ENCODE measurements at places on chromosomes 6 and 20.

DNA sequence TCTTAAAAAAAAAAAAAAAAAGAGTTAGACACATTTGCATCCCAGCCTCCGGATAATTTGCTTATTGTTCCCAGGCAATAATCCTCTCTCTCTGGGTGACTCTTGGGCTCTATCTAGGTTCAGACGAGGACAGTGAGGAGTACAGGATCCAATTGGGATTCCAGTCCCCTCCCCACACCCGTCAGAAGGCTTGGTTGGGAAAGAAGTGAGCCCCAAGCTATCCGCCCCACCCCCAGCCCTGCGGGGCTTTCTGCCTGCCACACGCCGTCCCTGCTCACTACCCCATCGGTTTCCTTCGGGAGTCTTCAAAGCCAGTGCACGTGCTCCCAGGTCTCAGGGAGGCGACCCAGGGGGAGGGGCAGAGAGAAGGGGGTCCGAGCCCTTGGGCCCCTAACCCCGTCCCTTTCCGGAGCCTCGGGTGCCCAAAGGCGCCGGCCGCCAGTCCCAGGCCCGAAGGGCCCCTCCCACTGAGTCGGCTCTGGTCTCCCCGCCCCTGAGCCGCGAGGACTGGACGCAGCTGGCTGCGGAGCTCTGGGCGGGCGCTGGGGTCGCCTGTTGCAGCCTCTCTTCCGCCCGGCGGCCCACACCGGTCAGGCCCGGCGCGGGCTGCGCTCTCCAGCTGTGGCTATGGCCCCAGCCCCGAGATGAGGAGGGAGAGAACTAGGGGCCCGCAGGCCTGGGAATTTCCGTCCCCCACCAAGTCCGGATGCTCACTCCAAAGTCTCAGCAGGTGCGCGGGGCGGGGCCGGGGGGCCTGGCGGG, 2.5 kb downstream of the MYMX start:
- peak; percentile 16 for DNase-seq

DNA sequence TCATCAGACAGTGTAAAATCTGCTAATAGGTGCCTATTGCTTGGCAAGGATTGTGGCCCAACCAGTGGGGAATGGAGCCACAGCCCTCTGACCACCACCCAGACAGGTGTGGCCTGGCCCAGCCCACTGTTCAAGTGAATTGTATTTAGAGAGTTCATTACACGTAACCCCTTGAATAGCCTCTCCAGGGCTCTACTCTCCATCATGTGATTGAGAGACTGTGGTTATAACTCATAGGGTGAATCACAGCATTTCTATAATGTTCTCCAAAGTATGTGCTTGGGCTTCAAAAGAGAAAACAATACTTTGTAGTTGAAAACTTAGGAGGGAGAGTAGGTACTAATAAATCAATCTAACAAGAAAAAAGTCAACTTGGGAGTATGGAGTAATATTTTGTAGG, 38.4 kb downstream of the ALDH8A1 start:
- DNase-seq: no peak

- no peak for DNase-seq
Measured at GRCh38 chr6:131721161-131721560, 10.3 kb upstream of the CTAGE9 start.

- DNase-seq: no peak
Measured at GRCh38 chr6:3565291-3565690, 108.4 kb upstream of the SLC22A23 start.

DNA sequence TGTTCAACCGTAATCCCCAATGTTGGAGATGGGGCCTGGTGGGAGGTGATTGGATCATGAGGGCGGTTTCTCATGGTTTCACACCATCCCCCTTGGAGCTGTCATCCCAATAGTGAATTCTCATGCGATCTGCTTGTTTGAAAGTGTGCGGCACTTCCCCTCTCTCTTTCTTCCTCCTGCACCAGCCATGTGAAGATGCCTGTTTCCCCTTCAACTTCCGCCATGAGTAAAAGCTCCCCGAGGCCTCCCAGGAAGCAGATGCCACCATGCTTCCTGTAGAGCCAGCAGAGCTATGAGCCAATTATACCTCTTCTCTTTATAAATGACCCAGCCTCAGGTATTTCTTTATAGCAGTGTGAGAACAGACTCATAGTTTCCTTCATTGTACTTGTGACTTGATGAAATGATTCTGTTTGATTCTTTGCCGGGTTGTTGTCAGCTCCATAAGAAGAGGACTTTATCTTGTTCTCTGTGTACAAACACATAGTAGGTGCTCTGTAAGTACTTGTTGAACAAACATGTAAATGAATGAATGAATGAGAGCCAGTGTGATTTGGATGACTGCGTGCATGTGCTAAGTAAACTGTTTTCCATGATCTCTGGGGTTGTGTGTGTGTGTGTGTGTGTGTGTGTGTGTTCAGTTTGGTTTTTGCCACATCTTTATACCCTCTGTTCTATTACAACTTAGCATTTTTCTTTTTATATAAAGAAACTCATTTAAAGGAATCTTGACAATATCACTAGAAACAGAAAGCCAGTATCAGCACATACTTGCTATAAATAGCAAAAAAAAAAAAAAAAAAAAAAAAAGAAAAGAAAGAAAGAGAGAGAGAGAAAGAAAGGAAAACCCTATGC, 22.5 kb upstream of the PTGIS start:
- no peak for DNase-seq

GRCh38 chr20:53708129-53708968, 114.7 kb upstream of the ZNF217 start:
- peak; percentile 43 for DNase-seq

- DNase-seq: no peak
Measured at GRCh38 chr6:54579011-54579410, 267.6 kb upstream of the FAM83B start.

DNA sequence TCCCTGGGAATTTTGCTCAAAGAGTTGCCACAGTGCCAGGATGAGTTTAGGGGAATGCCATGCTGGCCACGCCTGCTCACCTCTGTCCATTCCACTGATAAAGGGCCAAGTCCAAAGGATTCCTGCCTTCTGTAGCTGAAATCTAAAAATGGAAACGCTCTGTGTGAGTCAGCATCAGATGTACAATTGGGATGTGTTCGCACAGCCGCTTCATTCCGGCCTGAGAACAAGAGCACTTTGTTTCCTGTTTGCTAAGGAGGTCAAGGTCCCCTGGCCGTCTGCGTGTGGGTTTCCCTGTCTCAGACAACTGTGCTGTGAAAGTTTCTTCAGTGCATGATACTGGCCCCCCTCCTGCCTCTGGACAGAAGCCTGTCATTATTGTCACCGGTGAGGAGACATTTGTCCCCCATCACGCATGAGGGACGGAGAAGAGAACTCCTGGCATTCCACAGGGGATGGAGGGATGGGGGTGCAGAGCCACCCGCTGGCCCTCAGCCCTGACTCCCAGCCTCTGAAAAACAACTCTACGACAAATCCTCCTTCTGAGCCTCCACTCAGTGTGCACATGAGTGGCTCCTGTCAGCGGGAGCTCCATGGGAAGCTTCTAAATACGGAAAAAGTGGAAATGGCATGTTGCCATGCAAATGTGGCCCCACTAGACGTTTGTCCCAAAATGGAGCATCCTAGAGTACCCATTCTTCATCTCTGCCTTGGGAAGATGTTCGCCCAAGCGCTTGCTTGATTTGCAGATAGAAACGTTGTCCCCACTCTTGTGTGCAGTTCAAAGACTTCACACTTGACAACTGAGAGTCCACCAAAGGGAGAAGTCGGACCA, 143.5 kb upstream of the AFDN start:
- no peak for DNase-seq

DNA sequence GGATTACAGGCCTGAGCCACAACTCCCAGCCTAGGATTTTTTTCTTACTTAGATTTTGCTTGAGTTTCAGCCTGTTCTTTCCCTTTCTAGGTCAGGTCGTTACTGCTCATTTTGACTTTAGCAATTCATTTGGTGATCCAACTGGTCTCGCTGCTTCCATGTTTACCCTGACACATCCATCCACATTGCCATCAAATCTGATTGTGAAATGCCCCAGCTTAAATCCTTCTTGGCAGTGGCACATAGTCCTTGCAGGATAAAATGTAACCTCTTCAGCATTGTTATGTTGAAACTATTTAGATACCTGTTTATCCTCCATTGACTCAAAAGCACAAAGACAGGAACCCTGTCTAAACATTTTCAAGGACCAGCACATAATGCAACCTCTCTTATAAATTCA, 77.2 kb downstream of the DNAH8 start:
- no peak for DNase-seq

- no peak for DNase-seq
Measured at GRCh38 chr6:24425091-24425490, 22.4 kb downstream of the MRS2 start.

DNA sequence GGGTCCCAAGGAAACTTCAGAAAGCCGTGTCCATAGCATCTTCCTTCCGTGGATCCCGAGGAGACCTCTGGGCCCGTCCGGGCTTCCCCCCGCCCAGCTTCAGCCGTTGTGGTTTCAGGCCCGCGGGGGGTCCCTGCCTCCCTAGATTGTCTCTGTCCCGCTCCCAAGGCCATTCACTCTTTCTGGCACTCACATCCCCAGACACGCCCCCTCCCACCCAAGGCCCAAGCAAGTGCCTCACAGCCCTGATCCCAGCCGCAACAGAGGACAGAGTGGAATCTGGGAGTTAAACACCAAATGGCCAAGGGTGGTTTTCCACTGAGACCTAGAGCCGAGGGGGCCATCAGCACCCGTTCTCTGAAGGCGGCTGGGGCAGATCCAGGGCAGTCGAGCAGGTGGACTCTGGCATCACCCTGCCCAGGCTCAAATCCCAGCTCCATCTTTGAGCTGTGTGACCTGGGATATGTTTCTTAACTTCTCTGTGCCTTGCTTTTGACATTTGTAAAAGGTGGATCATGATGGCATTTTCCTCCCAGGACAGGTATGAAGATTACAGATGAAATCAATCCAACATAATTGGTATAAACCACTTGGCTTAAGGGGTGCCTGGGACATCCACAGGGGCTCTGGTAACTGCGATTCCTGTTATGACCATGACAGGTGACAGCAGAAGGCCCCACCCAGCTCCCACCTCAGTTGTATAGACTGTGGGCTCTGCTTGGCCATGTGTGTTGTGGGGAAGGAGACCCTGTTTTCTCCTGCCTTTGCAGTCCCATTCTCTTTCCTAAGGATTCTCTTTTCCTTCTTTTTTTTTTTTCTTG, 48.1 kb downstream of the CTCFL start:
- no peak for DNase-seq

GRCh38 chr6:122790423-122791309, 1.6 kb downstream of the SMPDL3A start:
- no peak for DNase-seq

DNA sequence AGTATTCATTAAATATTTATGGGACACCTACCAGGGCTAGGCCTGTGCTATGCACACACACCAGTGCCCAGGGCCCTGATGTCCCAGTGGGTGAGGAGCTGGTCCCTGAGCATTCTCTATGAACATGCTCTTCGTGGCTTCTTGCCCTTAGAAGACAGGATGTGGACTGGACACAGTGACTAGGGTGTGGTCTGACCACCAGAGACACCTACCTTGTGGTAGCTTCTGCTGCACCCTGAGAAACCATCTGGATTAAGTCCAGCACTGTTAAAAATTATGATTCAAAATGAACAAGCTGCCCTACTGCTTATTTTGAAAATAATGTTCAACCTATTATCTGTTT, 112.9 kb upstream of the RPS6KA2 start:
- no peak for DNase-seq

- no peak for DNase-seq
Measured at GRCh38 chr6:3280091-3280490, 21.3 kb downstream of the PSMG4 start.

DNA sequence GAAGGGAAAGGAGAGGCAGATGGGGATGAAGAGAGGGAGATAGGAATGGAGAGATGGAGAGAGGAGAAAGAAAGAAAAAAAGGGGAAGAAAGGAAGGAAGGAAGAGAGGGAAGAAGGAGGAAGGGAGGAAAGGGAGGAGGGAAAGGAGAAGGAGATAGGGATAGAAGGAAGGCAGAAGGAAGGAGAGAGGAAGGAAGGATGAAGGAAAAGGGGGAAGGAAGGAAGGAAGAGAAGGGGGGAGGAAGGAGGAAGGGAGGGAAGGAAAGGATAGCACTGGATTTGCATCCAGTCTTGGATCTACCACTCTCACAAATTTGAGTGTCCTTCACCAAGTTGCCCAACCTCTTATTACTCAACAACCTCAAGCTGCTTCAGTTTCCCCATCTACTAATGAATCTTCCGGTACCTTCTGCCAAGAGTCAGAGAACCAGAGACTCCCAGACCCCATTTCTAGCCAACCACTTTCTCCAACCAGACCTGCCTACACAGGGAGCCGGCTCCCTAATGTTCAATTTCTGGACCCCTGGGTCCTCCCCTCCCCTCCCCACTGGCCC, 79.7 kb upstream of the FOXP4 start:
- DNase-seq: no peak

- DNase-seq: no peak
Measured at GRCh38 chr20:31707994-31708735, 14.5 kb downstream of the BCL2L1 start.

DNA sequence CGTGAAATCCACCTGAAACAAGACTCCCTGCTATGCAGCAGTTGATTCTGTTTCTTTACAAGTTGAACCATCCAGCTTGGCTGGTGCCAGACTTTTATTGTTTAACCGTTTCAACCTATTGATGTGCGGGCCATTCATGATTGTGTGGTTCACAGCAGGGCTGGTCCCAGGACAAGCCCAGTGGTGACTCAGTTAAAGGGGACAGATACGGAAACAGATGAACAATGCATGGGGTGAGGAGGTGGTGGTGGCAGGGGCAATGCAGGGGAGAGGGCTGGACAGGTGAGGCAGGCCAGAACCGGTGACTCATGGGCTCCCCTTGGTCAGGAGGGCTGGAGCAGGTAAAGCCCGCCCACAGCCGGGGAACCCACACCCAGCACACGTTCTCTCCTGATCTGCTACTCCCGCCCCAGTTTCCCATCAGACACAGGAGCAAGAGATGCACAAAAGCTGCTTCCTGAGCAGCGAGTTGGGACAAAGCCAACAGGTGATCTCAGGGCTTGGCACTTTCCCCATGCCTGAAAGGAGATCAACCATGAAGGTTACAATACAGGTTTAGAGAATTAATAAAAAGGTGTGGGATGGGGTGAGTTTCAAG, 232.2 kb downstream of the LY86 start:
- DNase-seq: no peak

DNA sequence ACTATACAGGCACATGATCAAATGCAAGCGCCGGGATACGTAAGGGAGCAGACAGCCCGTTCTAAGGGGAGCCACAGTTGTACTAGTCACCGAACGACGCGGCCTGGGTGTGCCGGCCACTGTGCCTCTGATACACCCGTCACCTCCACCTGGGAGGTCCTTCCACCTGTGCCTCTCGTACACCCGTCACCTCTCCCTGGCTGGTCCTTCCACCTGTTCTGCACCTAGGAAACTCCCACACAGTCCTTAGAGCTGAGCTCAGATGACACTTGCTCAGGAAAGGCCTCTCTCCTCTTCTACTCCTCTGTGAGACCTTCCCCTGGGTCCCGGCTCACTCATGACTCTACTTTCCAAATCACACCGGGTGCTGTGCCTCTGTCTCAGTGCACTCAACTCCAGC, 245.0 kb downstream of the TTLL2 start:
- no peak for DNase-seq

GRCh38 chr20:13141546-13141945, 79.5 kb upstream of the ISM1 start:
- DNase-seq: no peak

GRCh38 chr6:154071236-154071635, 32.2 kb downstream of the OPRM1 start:
- no peak for DNase-seq

GRCh38 chr6:4459032-4459431, 317.2 kb upstream of the CDYL start:
- no peak for DNase-seq

- DNase-seq: no peak
Measured at GRCh38 chr20:16488616-16489015, 84.6 kb downstream of the KIF16B start.
